Activated naive CD4-positive, alpha-beta T cell (primary cell): ENCODE measurements at places on chromosomes 11 and 22.

DNA sequence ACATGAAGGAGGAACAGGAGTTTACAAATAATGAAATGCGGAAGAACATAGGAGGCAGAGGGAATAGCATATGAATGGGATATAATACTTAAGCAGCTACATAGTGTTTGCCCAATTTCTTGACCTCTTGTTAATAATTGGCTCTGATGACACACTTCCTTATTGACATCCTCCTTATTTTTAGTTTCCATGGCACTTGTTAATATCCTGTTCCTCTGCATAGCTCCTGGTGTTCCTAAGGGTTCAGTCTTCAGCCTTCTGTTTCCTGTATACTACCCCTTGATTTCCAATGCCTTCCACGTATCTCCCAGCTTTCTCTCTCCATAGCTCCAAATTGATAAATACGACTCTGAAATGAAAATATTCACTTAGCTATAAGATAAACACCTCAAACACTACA is 663.8 kb upstream of the API5 start:
- DNase-seq = no peak

GRCh38 chr22:43566021-43566420 is 154.2 kb downstream of the MPPED1 start:
- no peak for DNase-seq

DNA sequence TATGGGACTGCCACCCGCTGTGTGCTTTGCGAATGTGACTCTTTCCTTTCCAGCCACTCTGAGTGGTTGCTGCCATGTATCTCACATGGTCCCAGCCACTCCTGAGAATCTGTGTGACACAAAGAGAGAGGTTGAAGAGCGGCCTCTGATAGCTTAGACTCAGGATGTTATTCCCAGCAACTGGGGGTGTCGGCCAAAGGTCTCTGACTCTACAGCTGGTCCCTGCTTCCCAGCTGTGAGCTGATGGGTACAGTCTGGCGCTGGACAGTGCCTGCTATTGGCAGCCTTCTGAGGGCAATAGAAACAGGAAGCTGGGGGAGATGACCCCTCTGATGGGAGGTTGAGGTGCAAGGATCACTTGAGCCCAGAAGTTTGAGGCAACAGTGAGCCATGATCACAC is 105.1 kb downstream of the RRAS2 start:
- DNase-seq = no peak

- no peak for DNase-seq
Measured at GRCh38 chr11:105230586-105230985, 91.0 kb upstream of the CARD18 start.
